ENCODE measurements at places on chromosomes 13 and 19.

DNA sequence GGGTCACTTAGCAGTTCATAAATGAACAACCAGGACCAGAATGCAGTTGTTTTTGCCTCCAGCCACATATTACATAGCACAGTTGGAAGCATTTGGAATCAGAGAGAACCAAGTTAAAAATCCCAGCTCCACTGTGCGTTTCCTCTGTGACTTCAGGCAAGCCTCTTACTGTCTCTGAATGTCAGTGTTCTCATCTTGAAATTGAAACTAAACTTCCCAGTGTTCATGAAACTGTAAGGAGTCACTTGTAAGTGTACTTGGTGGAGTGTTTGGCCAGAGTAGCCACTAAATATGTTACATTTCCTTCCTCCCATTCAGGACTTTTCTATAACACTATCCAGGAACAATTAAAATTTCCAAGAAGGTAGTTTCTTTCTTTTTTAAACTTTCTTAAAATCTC lies 276.8 kb downstream of the KCNRG start:
- no peak for DNase-seq

GRCh38 chr13:101712026-101712348 lies 259.5 kb downstream of the ITGBL1 start:
- DNase-seq: no peak

DNA sequence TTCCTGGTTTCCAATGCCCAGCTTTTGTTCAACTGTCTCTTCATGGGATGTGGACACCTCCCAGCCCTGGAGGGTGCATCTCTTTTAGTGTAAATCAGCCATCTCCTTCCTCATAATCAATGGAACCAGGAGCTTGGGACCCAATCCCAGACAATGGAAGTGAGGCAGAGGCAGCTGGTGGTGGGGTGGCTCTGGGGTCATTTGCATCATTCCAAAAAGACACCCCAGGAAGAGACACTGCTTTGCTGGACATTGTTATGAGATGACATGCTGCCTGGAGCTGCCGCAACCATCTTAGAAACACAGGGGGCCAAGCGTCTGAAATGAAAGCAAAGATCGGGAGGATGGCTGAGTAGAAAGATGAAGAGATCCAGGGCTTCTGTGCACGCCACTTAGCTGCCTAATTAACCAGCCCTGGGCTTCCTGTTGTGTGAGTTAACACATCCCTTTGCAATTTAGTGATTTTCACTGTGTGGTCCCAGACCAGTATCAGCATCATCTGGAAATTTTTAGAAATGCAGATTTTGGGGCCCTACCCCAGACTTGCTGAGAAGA lies 36.1 kb downstream of the IRS2 start:
- DNase-seq: no peak

DNA sequence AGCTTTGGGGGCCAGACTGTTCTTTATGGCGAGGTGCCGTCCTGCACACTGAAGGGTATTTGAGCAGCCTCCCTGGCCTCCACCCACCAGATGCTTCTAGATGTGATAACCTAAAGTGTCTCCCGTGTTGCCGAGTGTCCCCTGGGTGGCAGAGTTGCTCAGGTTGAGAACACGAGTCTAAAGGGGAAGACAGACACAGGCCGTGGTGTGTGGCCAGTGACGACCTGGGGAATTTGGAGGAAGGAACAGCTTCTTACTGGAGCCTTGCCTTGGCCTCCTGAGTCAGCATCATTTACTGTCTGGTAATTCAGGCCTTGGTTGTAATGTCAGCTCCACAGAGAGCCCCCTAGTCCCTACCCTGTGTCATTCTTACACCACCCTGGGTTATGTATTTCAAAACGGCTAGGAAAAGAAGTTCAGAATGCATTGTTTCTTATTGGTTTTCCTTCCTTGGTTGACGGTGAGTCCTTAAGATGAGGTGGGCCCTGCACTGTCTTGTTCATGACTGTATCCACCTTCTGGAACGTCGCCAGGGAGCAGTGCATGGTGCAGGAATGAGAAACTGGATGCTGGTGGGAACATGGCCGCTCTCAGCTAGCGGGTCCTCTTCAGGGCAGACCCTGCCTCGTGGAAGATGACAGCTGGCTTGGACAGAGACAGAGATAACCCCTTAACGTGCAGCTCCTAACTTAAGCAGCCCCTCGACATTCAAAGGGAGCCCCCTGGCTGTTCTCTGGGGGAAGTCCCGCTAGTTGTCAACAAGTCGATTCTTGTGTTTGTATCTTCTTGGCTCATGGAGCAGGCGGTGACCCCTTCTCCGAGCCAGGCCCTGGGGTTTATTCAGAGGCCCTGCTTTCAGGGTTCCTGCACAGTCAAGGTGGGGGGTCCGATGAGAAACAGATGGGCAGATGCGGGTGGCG lies 7.2 kb downstream of the SIN3B start:
- DNase-seq: no peak

DNA sequence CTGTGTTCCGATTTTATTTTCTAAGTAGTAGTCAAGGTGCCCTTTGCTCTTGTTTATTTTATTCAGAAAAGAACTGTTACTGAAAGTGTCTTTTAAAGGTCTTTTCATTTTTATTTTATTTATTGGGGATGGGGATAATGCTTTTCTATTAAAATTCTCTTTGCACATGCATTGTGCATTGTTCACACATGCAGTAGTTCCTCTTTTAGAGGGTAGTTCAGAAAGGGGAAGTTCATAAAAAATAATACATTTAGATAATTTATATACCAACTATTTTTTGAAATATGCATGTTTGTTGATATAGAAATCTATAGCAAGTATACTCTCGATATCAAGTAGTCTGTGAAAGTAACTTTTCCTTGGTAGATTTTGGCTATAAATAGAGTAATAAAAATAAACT lies 3.5 kb downstream of the GPC5 start:
- DNase-seq: no peak

- DNase-seq: no peak
Measured at GRCh38 chr19:41223431-41224234, 4.6 kb downstream of the AXL start.

DNA sequence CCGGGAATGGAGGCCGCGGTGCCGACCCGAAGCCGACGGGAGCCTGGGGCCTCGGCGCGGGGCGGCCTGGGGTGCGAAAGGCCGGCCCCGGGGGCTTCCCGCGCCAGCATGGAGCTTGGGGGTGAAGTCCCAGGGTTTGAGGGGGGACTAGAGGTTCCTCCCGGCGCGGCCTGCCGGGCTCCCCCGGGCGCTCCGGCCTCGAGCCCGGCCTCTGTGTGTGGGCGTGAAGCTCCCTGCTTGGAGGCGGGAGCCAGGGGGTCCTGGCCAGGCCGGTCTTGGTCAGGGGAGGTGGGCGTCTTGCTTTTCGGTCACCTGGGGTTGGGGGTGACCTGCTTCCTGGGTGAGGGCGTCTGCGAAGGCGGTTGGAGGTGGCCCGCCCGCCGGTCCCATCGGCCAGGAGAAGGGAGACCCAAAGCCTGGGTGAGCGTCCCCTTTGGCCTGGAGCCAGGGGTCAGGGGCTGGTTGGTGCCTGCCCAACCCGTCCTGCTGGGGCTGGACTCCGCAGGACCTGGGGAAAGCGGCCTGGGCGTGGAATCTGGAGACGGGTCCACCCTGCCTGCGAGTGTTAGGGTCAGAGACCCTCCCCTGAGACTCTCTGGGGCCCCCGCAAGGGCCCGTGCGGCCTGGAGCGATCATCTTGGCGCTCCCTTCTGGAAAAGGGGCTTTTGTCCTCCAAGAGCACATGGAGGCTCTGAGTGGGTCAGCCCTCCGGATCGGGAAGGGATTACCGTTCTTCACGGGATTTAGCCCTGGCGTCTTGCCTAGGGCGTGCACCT lies 535 bp downstream of the BSG start:
- DNase-seq: no peak

- DNase-seq: no peak
Measured at GRCh38 chr13:82654861-82655855, 1227.1 kb downstream of the SLITRK1 start.

- DNase-seq: peak; percentile 67
Measured at GRCh38 chr19:14048443-14049153, 13.3 kb downstream of the PALM3 start.

DNA sequence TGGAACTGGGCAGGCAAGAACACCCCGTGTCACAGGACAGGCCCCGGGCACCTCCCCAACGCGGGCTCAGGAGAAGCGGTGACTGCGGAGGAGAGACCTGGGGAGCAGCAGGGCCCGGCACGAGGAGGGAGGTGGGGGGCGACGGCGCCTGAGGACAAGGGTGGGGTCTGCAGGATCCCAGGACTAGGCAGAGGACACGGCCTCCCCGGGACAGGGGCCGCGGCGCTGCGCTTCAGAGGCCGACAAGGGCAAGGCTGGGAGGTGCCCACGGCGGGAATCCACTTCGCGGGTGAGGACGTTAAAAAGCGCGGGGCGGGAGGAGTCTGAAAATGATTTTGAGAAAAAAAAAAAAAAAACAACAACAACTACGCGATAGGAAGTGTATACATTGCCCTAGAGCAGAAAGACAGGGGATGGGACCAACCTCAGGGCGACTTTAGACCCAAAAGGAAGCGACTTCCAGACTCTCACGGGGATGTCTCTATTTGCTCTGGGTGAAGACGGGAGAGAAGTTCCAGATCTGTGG lies 44.9 kb downstream of the ZNF611 start:
- peak; percentile 10 for DNase-seq

DNA sequence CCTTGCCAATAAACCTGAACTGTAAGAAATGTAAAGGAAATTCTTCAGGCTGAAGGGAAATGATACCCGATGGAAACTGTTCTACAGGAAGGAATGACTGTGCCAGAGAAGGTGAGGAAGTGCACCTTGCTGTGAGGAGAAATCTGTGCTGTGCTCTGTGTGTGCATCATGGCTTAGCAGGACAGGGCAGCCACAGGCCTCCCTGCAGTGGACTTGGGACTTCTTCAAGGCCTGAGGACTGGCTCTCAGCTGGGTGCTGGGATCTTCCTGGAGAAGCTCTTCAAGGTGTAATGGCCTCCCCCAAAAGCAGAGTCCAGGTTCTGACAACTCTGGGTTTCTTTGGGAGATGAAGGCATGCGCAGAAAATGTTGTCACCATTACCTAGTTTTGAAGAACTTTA lies 145.1 kb downstream of the UQCRFS1 start:
- no peak for DNase-seq

GRCh38 chr13:31369213-31369612 lies 169.4 kb downstream of the B3GLCT start:
- no peak for DNase-seq

- peak; percentile 86 for DNase-seq
Measured at GRCh38 chr19:20039203-20039723, at the start of gene ZNF682. TSS of gene ZNF682 (minus strand) at chr19:20039505. CDS start at chr19:20039345, 160 bp downstream.

DNA sequence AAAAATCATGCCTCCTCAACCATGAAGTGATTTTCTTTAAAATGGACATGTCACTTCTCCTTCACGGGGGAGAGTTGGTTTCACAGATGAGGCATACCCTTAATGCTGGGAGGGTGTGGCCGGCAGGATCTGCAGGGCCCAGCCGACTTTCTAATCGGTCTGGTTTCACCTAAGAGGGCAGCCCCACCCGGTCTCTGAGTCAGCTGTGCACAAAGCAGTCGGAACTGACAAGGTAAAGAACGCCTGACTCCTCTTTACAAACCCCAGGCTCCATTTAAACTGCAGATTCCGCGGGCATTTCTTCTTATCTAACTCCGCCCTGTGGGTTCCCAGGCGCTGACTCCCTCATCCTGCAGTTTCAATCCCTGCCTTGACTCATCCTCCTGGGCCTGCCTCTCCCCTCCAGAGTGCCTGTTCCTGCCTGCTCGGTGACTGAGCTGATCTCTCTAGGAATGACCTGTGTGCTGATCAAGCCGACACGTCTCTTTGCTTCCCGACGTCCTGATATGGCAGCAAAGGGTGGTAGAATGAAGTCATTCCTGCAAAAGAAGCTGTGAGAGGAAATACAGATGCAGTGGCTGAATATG lies 63.4 kb downstream of the EFNB2 start:
- no peak for DNase-seq

DNA sequence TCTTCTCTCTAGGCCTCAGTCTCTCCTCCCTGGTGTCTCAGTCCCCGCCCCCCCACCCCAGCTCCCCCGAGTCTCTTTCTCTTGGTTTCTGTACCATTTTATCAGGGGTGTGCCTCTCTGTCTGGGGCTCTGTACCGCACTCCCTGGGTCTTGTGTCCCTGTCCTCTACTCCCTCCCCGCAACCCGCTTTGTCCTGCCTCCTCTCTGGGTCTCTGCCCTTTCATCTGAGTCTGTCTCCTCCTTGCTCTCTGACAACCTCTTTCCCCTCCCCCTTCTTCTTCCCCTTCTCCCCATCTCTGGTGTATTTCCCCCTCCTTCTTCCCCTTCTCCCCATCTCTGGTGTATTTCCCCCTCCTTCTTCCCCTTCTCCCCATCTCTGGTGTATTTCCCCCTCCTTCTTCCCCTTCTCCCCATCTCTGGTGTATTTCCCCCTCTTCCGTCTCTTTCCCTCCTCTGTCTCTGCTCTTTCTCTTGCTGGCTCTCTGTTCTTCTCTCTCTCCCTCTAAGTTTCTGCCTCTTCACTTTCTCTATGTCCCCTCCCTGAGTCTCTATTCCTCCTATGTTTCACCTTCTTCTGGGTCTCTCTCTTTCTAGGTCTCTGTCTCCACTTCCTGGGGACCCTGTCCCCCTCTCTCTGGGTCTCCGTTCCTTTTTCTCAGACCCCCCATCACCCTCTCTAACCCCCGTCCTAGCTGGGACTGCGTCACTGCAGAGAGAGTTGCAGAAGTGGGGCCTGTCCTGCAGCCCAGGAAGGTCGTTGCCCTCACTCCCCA lies 2.2 kb upstream of the KCNC3 start:
- DNase-seq: no peak

DNA sequence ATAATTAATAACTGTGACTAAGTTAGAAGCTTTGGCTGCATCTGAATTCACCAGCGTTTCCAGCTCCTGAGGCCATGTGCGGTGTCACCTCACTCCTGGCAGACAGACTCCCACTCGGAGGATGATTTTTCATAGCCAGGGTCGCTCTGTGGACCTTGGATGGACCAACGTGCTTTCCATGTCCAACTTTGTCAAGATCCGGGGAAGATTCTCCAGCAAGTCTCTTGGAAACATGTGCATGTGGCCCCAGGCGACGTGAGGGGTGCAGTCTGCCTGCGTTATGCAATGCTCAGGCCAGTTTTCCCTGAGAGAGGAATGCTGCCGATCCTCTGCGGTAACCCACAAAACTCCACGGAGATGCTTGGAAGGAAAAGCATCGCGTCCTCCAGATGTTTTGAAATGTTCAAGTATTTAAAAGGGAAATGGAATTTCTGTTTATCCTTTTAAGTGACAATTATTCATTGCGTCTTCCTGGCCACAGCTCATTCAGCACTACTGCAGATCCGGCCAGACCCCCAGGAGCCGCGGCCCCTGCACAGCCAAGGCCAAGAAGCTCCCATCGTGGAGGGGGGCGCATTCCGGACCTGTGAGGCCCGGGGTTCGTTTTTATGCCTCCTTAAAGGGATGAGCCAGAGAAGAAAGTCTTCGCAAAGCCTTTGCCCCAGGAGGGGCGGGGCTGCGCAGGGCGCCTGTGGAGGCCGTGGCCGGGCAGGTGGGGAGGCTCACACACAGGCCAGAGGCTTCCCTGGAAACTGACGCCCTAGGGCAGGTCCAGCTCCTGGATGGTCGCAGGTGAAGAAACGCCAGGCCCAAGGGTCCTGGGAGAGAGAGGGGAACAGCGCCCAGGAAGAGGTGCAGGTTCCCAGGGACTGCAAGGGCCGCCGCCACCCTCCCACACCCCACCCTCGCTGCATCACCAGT lies 46.0 kb downstream of the C13orf46 start:
- DNase-seq: peak; percentile 0
